ENCODE measurements at places on chromosomes 4 and X.

- DNase-seq = no peak
These were observed 59.2 kb downstream of the NBDY start for GRCh38 chrX:56788229-56788628.

DNA sequence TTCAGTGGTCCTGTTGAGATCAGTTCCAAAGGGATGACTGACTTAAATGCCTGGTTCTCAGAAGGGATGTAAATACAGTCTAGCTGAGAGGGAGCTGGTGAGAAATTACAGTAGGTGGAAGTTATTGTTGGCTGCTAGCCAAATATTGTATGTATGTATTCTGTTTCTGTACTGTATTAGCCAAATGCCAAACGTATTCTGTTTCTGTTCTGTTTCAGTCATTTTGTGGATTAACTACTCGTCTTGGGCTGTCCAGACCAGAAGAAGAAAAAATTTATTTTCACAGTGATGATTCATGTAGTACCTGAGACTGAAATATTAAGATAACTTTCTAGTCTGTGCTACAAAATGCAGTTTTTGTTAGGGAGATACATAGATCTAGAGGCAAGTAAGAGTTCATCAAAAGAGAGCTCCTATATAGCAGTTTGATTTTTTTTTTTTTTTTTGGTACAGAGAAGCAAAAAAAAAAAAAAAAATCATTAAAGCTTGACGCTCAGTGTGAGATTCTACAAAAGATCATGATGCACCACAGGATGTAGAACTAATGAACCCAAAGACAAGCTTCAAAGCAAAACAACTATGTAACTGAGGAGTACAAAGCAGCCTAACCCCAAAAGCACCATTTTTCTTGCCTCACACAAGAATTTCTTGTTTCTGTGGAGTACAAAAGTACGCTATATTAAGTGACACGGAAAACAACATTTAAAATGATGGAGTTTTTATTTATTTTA, 54.8 kb downstream of the CASP6 start:
- peak; percentile 59 for DNase-seq

DNA sequence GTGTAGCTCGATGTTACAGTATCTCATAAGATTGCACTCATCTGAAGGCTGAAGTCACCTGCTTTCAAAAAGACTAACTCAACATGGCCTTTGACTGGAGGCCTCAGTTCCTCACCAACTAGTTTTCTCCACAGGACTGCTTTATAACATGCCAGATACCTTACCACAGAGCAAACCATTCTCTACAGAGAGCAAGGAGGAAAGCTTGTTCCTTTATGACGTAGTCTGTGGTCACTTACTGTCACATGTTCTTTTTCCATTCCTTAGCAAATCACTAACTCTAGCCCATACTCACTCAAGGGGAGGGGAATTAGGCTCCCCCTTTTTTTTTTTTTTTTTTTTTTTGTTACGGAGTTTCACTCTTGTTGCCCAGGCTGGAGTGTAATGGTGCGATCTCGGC, 3.2 kb downstream of the THAP9 start:
- DNase-seq = no peak

- DNase-seq = no peak
These were observed 3.7 kb upstream of the HDAC8 start for GRCh38 chrX:72576141-72576894.

GRCh38 chrX:151030845-151031244, 47.7 kb downstream of the HMGB3 start:
- DNase-seq = no peak

DNA sequence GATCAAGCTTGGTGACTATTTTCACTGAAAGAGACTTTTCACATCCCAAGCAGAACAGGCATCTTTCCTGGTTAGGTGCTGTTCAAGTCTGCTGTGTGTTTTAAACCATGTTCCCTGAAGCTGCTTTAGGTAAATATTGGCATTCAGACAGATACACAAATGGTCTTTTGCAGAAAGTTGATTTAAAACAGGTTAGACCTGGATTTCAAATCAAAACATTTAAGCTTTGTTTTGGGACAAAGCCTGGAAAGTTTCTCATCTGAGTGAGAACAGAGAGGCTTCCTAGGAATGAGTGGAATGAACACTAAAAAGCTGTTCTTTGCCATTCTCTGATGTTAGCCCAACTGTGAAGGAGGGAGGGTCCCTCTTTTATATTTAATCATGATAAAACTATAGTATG, 10.1 kb downstream of the ANXA3 start:
- no peak for DNase-seq

DNA sequence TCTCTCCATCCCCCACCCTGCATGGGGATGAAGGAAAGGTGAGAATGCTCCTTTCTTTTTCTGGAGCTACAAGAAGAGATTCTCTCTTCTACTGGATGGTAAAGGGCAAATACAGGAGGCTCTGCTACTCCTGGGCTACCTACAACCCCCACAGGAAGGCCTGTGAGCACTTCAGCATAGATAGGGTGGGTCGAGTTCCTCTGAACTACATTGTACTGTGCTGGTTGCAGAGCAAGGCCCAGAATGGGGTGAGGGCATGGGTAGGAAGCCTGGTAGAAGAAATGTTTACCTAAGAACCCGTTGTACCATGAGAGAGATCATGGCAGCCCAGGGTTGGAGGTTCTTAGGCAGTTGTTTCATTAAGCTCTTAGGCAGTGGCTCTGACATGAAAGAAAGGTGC, 510.4 kb downstream of the MID1IP1 start:
- no peak for DNase-seq

DNA sequence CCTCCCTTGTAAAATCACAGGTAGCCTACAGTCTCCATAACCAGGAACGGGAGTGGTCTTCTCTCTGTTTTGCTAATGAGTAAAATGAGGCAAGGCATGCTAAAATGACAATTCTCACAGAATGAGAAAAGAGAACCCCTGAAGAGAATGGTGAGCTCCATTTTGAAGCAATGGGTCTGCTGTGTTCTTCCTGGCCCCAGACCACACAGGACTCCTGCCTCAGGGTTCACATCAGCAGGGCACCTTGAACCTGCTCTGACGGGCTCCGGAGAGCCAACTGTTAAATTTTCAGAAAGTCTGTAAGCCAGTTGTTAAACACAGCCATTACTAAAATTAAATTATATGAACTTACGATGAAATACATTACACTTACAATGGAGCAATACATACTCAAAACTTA, 32.1 kb upstream of the RBM47 start:
- no peak for DNase-seq

- no peak for DNase-seq
These were observed 28.6 kb upstream of the CYP2U1 start for GRCh38 chr4:107902715-107903114.

GRCh38 chr4:103719105-103719829, 518 bp downstream of the TACR3 start:
- DNase-seq = no peak

GRCh38 chrX:129744861-129745321, 6.1 kb downstream of the XPNPEP2 start:
- peak; percentile 79 for DNase-seq

Measured in Jurkat, Clone E6-1 (cell line).